ENCODE measurements at places on chromosomes 3 and 15.
A peak's percentile ranks its signal among the peaks of the same experiment; 100 is the strongest.

GRCh38 chr3:177193688-177194268 lies 3.5 kb downstream of the TBL1XR1 start:
- no peak for DNase-seq

DNA sequence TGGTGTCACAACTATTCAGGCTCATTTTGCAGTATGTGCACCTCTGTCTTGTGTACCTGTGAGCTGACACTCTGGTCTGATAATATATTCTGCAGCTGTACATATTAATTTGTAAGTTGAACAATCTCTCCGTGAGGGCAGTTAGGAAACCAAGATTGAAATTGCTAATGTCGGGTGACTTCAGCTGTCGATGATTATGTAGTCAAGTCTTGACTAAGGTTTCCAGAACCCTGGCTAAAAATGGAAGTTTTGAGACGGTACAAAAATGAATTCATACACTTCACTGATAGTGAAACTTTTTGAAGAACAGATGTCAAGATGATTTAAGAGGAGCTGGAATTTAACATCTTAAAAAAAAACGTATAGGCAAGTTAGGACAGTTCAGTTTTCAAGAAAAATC lies 196.8 kb upstream of the ICE2 start:
- no peak for DNase-seq

DNA sequence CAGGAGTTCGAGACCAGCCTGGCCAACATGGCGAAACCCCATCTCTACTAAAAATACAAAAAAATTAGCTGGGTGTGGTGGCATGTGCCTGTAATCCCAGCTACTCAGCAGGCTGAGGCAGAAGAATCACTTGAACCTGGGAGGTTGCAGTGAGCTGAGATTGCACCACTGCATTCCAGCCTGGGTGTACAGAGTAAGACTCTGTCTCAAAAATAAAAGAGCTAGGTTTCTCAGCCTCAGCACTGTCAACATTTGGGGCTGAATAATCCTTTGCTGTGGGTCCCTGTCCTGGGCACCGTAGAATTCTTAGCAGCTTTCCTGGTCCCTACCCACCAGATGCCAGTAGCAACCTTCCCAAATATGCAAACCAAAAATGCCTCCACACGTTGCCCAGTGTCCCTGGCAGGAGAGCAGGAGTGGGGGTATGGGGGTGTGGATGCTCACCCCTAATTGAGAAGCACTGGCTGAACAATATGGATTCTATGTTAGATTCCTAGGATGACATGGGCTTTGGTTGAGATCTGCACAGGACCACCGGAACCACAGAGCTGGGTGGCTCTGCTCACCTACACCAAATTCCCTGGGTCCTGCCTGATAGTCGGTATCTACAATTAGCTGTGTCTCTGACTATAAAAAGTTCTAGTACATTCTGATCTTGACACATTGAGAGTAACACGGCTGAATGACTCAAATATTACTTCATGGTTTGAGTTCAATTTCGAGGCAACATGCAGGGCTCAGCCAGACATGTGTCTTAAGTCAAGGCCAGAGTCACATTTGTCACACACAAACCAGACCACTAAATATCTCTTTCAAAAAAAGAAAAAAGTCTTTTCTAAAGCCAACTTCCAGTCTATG lies 577.0 kb upstream of the MDFIC2 start:
- no peak for DNase-seq

GRCh38 chr3:126476166-126477060 lies 722 bp upstream of the ZXDC start:
- peak; percentile 18 for DNase-seq

- DNase-seq: no peak
Observed at GRCh38 chr3:63429905-63430304, 151.8 kb downstream of the SYNPR start.

DNA sequence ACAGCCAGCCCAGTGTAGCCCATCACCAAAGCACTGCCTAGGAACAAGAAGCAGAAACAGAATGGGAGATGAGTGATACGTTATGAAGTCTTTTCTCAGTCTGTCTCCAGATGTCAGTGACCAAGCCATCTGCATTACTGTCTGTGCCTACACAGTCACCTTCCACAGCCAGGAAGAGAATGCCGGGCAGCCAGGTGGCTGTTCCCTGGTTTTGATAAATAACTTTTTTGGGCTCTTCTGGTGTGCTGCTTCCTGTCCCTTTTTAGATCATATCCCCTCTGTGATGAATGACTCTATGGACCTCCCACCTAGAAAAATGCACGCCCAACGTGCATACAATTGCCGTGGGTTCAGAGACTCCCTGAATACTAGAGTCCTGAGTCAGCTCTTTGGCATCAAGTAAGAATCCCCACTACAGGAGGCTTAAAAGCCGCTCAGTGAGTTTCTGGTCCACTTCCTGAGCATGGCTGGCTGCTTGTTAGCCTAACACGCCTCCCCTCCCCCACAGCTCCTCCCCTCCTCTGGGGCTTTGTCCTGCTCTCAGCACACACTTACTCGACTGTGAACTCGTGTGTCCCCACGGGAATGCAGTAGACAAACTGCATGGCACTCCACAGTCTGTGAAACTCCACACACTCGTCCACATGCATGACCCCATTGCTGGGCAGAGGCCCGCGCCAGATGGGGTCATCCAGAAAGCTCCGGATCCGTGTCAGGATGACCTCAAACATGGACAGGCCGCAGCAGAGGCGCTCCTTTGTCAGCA lies 34.7 kb downstream of the NIPA2 start:
- DNase-seq: no peak

GRCh38 chr15:88649753-88650551 lies 11.1 kb downstream of the ISG20 start:
- no peak for DNase-seq

GRCh38 chr3:177443469-177443868 lies 246.2 kb upstream of the TBL1XR1 start:
- DNase-seq: no peak

DNA sequence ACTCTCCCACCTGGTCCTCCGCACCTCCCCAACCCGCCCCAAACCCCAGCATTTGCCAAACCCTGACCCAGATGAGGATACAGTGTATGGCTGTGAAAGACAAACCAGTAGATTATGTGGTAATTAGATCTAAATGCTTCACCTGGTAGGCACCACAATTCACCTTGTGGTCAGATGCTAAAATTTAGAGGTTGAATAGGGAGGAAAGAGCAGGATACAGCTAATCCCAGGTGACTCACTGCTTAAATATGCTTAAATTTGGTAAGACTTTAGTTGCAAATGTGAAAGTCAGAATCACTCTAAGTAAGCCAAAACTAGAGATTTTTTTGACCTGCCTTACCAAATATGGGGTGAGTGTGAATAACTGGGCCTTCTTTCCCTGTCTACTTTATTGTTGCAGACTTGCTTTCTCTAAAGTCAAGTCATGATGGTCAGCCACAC lies 105.5 kb downstream of the MME start:
- no peak for DNase-seq

DNA sequence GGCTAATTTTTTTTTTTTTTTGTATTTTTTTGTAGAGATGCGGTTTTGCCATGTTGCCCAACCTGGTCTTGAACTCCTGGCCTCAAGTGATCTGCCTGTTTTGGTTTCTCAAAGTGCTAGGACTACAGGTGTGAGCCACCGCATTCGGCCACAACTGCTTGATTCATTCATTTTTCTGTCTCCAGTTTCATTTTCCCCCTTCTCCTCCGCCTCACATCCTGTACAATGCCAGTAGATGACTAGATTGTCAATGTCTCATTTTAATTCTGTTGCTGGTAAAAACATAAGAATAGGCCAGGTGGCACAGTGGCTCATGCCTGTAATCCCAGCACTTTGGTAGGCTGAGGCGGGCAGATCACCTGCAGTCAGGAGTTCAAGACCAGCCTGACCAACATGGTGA lies 12.0 kb upstream of the ZNF592 start:
- no peak for DNase-seq

- no peak for DNase-seq
Observed at GRCh38 chr3:41507336-41508062, 308.2 kb downstream of the CTNNB1 start.

DNA sequence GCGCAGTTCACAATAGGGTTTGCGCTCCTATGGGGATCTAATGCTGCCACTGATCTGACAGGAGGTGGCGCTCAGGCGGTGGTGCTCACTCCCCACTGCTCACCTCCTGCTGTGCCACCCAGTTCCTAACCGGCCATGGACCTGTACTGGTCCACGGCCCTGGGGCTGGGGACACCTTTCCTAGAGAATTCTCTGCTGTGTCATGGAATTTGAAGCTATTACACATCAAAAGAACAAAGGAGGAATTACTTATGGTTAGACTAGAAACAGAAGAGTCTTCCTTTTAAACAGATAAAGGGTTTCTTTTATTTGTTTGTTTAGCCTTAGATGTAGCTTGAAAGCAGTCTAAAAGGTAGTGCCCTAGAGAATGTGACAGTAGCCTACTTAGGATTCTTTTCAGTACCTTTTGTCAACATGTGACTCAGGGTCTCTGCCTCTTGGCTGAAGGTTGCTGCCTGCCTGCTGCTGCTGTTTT lies 50.3 kb downstream of the PAK2 start:
- DNase-seq: no peak

- DNase-seq: no peak
Observed at GRCh38 chr15:41817781-41818180, 10.1 kb upstream of the JMJD7 start.

DNA sequence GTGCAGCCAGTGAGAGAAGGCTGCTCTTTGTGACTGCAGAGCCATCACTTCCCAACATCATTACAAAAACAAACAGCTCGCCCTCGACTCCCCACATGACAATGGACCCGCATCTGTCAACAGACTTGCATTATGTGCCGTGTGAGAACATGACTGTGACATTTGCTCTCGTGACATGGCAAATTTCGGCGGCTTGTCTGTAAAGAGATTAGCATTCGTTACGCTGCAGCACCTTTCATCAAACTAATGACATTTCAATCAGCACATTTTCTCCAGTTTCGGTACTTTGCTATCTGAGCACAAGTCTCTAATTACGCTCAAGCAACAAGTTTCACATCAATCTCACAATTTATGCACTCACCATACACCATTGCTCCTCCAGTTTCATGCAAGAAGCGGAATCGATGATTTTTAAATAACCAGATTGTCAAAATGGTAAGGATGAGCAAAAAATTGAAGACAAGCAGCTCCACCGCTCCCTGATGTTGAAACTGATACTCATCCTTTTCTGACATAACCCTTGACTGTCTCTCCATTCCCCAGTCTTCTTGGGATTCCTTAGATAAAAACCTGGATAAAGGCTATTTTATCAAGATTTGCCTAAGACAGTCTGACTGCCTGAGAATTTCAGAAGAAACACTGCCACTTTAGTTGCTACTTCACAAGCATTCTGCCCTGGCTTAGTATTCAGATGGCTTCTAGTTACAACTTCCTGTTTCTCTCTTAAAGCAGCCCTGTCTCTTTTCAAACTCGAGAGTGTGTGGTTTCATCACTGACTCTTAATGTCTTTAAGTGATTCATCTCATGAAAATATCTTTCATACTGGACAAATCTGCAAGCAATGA lies at the start of gene SLC9A9:
SLC9A9 (minus strand) TSS at position 682 of the 845 bp plus-strand sequence; CDS start at position 536, 146 bp downstream.
- DNase-seq: no peak

- no peak for DNase-seq
Observed at GRCh38 chr15:74222240-74223119, 13.6 kb upstream of the CCDC33 start.

DNA sequence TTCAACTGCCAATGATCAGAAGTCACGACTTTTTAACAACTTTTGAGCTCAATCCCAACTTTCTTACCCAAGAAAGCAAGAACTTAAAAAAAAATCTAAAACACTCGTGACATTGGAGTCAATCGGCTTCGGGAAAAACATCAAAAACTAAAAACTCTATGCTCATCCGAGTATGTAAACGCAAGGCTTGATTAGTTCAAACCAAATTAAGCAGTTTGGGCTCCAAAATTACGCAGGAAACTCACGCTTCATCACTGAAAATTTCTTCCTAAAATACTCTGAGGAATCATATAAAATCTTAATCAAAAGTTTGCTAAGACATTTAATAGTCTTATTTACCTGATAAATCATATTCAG lies 1.6 kb downstream of the TRA2B start:
- DNase-seq: no peak

DNA sequence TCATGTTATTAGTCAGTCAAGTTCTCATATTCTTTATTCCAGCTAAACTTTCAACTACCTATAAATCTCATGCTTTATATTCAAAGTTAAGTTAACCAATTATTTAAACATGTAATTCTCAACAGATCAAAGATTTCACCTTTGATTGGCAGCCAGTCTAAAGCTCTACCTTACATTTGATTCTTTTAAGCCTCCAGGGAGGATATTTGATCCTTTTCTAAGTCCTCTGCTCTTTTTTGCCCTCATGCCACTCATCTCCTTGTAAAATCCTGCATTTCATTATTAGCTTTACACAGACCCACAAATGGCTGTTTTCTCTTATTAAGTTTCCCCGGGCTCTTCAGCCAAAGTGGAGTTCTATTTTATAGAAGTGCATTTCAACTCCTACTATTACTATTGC lies 134.1 kb downstream of the NLGN1 start:
- DNase-seq: no peak

- no peak for DNase-seq
Observed at GRCh38 chr3:22380253-22380652, 629.2 kb upstream of the ZNF385D start.

DNA sequence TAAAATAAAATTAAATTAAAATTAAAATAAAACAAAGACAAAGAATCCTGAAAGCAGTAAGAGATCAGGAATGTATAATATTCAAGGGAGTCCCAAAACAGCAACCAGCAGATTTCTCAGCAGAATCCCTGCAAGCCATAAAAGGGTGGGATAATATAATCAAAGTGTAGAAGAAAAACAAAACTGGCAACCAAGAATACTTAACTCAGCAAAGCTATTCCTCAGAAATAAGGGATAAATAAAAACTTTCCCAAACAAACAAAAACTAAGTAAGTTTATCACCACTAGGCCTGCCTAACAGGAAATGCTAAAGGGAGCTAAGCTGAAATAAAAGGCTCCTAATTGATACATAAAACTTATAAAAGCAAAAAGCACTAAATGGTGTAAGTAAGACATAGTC lies 29.8 kb downstream of the THBS1 start:
- DNase-seq: no peak

DNA sequence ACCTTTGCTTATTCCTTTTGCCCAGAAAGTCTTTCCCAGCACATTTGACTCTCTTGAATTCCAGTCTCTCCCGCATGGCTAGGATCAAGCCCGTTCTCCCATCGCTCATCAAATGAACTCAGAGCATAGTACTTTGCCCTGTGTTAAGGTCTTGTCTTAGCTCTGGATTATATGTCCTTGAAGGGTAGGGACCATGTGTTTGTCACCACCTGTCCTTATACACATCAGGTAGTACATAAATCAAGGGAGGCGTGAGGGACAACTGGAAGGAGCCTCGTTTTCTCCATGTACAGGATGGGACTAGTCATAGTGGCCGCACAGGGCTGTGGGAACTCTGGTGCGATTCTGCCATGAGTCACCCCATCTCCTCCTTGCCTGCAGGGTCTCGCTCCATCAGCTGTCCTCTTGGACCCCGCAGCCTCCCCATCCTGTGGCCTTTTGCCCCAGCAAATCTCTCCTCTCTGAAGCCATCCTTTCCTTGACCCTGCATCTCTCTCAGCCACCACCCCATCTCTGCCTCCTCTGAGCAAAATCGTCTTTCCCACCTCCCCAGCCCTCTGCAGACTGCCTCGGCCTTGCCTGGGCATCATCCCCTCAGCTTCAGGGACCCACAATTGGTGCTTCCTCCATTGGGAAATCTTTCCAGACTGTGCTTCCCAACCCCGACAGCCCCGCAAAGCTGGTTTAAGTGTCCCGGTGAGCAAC lies 33.4 kb upstream of the RAB6B start:
- no peak for DNase-seq
